Mucosa of gallbladder (tissue), 1 donor: ENCODE measurements at places on chromosomes 6 and 20.

DNA sequence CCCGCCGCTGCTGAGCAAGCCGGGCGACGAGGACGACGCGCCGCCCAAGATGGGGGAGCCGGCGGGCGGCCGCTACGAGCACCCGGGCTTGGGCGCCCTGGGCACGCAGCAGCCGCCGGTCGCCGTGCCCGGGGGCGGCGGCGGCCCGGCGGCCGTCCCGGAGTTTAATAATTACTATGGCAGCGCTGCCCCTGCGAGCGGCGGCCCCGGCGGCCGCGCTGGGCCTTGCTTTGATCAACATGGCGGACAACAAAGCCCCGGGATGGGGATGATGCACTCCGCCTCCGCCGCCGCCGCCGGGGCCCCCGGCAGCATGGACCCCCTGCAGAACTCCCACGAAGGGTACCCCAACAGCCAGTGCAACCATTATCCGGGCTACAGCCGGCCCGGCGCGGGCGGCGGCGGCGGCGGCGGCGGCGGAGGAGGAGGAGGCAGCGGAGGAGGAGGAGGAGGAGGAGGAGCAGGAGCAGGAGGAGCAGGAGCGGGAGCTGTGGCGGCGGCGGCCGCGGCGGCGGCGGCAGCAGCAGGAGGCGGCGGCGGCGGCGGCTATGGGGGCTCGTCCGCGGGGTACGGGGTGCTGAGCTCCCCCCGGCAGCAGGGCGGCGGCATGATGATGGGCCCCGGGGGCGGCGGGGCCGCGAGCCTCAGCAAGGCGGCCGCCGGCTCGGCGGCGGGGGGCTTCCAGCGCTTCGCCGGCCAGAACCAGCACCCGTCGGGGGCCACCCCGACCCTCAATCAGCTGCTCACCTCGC lies 1.5 kb downstream of the ARID1B start:
- peak; percentile 50 for DNase-seq

GRCh38 chr20:9632991-9633390 lies 118.6 kb downstream of the LAMP5 start:
- DNase-seq = no peak

DNA sequence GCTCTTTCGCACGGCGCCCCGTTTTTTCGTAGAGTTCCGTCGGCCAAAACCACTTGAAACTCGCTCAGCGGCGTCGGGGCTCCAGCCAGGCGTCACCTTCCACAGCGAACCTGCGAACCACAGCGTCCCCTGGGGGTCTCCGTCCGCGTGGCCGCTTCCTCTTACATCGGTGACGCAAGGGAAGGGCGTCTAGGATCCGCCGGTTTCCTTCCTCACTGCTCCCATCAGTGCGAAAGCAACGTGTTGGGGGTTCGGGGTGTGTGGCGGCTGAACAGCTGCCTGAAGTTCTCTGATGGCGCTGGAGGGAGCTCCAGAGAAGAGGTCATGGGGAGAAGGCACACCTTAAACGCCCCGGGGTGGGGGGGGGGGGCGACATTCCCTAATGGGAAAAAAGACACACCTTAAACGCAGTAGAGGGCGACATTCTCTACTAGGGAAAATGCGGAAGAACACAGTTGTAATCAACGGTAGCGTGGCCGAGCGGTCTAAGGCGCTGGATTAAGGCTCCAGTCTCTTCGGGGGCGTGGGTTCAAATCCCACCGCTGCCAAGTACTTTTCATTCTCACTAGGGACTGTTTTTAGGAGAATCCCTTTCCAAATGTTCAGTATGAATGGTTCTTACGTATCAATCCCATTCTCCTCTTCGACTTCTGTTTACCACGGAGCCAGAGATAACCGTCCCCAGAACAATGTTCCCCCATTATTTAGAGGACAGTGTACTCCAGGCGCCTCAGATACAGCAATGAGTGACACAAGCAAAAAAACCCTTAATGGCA lies 16.4 kb downstream of the ZNF311 start:
- DNase-seq = peak; percentile 65

GRCh38 chr6:110287462-110288341 lies 70.4 kb downstream of the METTL24 start:
- DNase-seq = peak; percentile 50

- no peak for DNase-seq
These were observed 7.2 kb downstream of the HEBP2 start for GRCh38 chr6:138410972-138411880.

GRCh38 chr6:22530506-22530905 lies 38.9 kb upstream of the HDGFL1 start:
- no peak for DNase-seq

DNA sequence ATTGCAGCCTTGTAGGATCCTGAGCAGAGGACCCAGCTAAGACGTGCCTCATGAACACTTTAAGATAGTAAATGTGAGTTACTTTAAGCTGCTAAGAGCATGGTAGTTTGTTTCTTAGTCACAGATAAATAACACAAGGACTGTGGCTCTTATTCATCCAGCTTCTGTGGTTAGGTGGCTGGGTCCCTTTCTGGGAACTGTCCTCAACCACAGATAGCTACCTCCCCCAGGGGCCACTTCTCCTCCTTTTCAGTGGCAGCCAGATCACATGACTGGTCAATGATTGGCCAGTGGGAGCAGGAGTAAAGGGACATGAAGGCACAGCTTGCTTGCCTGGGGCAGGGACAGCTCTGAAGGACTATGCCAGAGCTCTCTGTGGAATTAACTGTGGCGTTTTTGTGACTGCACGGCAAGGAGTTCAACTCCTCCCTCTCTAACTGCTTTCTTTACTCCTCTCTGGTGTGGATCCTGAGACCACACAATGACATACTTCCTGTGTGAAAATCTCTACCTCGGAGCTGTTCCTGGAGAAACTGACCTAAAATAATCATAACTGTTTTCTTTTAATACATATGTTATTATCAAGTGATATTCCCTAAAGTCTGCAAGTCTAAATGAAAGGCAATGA lies 76.5 kb downstream of the NRN1 start:
- no peak for DNase-seq

DNA sequence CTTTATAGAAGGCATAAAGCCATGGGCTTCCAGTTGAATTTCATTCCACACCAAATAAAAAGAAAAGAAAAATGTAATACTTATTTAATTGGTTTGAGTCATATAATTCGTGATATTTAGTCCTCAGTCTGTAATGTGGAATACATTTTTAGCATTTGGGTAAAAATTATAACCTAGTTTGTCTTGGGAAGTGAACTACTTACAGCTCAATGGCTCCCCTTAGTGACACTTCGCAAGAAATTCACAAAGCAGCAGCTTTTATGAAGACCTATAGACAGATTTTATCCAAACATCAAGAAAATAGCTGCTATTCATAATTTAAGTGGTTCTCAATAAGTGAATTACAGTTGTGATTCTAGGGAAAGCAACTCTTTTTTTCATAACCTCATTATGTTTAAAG lies 72.1 kb downstream of the RSPO3 start:
- no peak for DNase-seq

DNA sequence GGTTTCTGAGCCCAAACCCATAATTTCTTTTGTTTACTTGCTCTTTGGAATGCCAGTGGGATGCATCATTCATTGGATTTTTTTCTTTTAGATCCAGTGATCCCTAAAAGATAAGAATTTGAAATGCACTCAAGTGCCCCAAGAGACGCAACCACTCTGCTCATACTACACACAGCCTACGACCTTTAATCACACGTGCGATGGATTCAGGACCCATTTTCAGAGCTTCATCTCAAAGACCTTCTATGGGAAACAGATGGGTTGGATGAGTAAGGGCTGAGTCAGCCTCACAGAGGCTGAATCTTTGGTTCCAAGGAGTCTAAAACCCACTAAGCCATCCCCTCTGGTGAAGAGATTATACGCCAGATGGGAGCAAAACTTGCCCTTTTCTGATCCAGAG lies 265.5 kb upstream of the EXOC2 start:
- DNase-seq = no peak

GRCh38 chr20:1463971-1464570 lies 2.6 kb downstream of the NSFL1C start:
- no peak for DNase-seq

DNA sequence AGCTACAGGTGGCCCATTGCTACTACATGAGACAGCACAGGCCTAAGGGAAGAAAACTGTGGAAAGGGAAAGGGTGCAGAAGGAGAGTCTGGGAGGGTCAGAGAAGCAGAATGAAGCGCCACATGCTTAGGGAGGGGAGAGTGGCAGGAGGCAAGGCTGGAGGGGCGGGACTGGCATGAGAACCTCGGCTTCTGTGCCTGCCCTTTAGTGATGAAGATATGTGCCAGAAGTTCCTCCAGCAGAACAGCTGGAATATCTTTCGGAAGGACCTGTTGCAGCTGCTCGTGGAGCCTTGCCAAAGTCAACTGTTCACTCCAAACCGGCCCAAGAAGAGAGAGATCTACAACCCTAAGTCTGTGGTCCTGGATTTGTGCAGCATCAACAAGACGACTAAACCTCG lies 61.8 kb downstream of the CNBD2 start:
- no peak for DNase-seq

GRCh38 chr6:42224222-42225028 lies 6.8 kb upstream of the MRPS10 start:
- DNase-seq = no peak

DNA sequence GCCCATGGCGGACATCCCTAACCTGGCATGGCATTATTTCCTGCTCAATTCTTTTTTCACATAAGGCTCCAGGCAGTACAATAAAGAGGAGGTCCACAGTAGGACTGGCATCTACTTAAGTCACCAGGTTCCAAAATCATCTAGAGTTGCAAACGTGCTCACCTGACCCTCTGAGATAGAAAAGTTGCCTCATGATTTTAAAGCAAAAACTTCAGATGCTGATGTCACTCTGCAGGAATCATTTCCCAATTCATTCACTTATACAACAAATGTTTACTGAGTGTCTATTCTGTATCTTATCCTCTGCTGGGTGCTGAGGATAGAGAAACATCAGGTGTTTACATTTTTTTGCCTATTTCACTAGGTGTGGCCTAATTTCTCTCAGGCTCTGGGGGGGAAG lies 2.2 kb downstream of the ADGRF4 start:
- DNase-seq = no peak

- DNase-seq = no peak
These were observed 147.2 kb downstream of the DOK5 start for GRCh38 chr20:54622333-54623295.

DNA sequence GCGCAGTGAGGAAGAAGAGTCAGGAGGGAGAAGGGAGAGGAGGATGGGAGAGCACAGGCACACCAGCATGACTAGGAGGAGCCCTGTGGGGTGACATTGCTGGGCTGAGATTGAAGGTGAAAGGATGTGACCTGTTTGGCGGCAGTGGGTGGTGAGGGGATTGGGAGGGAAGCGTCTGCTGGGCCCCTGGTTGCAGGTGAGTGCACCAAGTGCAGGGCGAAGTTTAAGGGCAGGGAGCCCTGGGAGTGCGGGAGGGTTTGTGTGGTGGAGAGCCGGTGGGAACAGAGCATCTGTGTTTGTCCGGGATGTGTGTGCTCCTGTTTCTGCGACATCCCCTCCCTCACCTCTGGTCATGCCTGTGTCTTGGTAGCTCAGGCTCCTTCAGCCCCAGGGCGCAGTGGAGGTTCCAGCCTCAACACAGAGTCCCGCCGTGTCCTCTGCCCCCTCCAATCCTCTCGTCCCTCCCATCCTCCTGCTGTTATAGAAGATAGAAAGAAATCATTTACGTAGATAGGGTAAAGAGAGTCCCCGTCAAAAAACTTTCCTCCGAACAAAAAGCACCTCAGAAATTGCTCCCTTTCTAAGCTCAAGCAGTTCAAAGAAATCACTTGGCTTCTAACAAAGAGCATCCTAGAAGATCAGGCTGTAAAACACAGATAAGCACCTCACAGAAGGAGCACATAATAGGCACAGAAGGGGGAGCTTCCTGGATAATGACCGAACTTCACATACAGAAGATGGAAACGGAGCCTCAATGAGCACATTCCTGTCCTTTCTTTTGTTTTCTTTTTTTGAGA lies 25.0 kb downstream of the ULBP1 start:
- DNase-seq = no peak

- DNase-seq = peak; percentile 85
These were observed 20.4 kb upstream of the CD109 start for GRCh38 chr6:73675466-73676098.

GRCh38 chr6:121759370-121759769 lies 323.9 kb downstream of the GJA1 start:
- DNase-seq = no peak

- no peak for DNase-seq
These were observed 10.0 kb downstream of the HSPA1B start for GRCh38 chr6:31837369-31838113.

DNA sequence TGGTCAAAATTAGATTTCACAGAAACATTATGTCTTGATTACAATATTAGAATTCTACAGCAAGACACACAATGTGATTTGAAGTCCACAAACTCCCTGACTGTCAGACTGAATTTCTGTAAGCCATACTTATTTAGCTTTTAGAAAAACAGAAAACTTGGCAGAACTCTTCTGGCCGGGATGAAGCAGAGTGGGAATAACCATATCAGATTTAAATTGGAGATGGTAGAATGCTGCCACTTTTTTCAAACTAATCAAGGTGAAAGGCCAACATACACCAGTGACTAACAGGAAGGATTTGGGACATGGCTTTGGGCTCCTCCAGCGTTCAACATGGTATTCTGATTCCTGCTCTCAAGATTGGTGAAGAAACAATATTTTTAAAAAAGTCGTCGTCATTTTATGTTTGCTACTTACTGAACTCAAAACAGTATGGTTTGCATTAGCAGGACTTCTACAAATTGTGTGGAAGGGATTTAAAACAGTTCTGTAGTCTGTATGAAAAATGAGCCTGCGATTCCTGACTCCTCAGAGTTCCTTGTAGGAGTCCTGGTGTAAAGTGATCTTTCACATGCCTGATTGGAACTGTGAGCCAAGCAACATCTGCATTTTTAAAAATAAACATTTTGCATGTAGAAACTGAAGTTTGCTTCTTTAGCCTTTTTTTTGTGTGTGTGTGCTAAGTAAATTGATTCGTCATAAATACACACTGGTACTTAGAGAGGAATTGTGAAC lies 297.9 kb upstream of the SOX4 start:
- DNase-seq = no peak

GRCh38 chr20:48012401-48012974 lies 227.2 kb upstream of the SULF2 start:
- no peak for DNase-seq

- DNase-seq = peak; percentile 75
These were observed 132.6 kb downstream of the LCA5 start for GRCh38 chr6:79404677-79405076.

GRCh38 chr6:23940466-23940865 lies 185.5 kb upstream of the NRSN1 start:
- no peak for DNase-seq

- no peak for DNase-seq
These were observed 48.2 kb upstream of the RALY start for GRCh38 chr20:33945391-33946081.
